ENCODE measurements at places on chromosomes 3 and 15.

DNA sequence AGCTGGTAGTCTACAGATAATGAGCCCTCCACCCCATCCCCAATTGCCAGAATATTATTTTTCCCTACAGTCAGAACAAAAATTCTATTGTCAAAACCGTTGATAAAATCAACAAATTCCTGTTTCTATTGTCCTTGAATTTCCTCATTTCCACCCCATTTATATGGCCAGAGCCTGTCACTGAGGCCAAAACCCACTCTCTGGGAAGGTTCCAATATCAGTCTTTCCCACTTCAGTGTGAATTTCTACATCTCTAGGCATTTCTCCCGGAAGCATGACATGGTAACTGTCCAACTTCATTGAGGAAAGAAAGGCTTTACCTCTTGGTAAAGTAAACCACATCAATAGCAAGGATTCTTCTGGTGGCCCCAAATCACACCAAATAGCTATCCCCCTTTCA lies 41.6 kb downstream of the C2CD4A start:
- no peak for DNase-seq

- no peak for DNase-seq
These were observed 25.3 kb upstream of the COPB2 start for GRCh38 chr3:139414608-139415224.

DNA sequence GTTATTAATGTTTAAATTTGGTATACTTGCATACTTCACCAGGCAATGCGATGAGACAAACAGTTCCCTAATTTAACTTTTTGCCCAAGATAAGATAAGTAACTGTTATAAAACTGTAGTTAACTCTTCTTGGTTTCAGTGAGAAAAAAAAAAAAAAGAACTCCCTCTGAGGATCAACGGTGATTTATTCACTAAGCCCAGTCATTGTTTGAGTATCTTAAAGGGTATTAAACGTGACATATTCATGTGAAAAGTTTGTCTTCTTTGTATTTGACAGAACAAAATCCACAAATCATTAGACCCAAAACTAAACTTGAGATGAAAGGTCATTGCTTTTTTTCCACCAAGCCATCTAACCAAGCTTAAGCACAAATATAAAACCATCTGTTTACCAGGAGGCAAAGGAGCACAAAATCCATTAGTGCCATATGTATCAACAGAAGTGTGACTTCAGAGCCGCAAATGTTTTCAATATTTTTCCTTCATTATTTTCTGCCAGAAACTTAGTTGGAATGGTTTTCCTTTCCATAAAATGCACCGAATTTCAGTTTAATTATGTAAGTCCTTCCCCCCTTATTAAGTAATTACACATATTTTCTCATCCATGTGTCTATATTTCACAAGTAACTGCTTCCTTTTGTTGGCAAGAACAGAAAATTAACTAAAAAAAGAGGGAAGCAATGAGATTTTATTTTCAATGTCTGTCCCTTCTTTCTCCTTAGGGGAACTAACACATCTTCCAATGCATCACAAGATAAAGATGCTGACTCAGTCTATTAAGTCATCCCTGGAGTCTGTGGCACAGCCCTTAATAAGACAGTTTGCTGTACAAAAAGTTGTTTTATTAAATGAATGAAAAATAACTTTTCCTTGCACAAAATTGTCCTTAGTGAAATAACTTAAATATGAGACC lies 92.2 kb upstream of the RAP2B start:
- no peak for DNase-seq

DNA sequence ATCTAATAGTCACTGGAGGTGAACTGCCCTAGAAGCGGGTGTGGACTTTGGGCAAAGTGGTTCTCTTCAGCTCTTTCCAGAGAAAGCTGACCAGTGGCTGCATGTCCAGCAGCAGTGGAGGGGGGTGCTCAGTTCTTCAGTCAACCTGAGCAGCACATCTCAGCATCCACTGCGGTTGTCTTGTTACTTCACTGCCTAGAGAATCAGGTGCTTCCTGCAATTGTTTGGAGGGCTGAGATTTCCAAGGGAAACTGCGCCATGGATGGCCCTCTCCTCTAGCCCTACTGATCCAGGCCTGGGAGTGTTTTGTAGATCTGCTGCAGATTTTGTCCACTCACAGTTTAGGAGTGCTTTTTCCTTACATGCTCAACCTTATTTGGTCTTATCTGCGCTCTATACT lies 65.6 kb upstream of the CFAP161 start:
- no peak for DNase-seq

DNA sequence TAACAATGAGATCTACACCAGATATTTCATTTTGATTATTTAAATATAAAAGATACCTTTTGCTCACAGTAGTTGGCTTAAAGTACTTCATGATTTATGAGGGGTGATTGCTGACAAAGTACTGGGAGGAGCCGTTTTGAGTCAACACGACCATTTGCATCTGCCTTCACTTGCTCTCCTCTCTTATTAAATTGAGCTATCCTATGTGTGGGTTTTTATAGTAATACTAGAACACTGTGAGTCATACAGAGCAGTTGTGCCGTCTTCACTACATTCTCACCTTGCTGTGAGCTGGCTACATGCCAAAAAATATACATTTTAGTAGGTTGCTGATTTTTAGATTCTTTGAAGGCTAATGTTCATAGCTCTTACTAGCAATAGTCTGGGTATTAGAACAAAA lies 161.2 kb downstream of the ALCAM start:
- DNase-seq: peak; percentile 63

DNA sequence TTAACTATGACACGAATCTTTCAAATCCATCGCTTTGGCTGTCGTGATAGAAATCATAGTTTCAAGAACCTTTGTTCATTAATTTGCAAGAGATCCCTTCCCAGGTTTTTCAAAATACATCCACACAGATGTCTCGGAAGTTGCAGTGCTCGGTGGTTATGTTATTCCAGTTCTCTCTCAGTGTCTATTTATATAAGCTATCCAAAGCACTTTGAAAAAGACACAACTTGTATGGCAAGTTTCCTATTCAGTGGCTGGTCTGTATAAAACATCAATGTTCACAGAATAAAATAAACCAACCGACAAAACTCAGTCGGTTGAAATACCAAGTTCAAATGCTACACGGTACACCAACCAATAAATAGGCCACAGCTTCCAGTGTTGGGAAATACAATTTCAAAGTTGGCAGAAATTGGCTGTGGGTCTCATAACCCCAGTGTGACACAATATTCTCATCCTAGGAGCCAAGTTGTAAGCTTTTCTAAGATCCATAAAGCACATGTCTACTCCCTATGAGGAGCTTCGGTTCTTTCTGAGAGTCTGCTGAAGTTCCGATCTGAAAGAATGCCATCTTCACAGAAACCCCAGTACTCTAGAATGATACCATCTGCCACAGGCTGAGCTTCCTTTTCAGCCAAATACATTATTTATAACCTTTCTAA lies 23.7 kb downstream of the SATB1 start:
- DNase-seq: no peak

DNA sequence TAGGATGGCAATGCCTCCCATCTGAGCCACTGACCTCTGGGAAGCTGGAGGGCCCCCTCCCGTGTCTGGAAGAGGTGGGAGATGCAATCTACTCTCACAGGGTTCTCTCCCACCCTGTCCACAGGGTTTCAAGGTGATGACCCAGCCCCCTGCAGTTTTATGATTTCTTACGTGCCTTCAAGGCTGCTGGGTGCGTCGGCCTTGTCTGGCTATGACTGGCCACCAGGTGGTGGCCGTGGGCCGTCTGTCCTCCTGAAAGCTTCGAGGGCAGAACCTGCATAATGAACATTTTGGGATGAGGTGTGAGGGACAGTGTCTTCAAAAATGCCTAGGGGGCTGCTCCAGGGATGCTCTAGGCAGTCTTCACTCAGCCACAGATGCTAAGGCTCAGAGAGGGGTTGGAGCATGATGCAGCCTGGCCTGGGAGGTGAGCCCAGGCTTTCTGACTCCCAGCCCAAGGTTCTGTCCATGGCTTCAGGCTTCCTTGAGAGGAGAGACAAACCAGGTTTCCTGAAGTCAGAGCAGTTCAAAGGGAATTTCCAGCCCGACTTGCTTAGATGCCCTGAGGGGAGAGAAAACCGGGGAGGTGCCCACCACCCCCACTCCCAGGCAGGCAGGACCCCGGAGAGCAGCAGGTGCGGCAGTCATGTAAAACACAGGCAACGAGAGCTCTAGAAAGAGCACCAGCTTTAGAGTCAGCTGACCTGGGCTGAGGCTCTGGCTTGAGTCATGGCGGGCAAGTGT lies 18.7 kb downstream of the ISG20 start:
- DNase-seq: no peak

Measured in smooth muscle cell of the brain vasculature (primary cell).